ENCODE measurements at places on chromosomes 3 and 15.

DNA sequence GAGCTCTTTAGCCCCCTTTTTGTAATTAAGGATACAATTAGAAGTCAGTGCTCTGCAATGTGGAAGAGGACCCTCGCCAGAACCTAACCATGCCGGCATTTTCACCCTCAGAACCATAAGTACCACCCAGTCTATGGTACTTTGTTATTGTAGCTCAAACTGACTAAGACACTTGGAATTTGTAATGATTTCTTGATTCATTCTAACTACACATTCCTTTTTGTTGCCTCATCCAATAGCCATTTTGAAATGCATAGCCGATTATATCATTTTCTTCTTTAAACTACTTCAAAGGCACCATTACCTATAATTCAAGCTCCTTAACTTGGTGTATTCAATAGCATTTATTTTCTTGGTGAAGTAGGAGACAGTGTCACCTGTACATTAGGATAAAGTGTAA lies 61.4 kb downstream of the GLB1 start:
- DNase-seq: no peak

GRCh38 chr3:53585627-53586026 lies 91.2 kb downstream of the CACNA1D start:
- no peak for DNase-seq

GRCh38 chr3:149245738-149246451 lies 24.3 kb upstream of the CP start:
- no peak for DNase-seq

- no peak for DNase-seq
Observed at GRCh38 chr3:62757045-62757444, 118.2 kb downstream of the CADPS start.

DNA sequence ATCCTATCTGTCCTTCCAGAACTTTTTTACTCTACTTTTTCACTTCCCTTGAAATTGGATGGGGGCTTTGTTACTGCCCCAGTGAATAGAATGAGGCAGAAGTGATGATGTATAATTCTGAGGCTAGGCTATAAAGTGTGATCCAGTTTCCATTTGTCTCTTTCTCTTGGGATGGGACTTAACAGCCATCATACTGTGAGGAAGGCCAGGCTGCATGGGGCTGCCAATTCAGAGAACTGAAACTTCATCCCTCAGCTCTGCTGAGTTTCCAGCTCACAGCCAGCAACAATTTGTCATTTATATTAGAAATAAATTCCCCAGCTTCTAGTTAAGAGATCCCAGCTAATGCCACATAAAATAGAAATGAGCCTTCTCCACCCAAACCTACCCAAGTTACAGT lies 504.0 kb upstream of the TGFBR2 start:
- no peak for DNase-seq

DNA sequence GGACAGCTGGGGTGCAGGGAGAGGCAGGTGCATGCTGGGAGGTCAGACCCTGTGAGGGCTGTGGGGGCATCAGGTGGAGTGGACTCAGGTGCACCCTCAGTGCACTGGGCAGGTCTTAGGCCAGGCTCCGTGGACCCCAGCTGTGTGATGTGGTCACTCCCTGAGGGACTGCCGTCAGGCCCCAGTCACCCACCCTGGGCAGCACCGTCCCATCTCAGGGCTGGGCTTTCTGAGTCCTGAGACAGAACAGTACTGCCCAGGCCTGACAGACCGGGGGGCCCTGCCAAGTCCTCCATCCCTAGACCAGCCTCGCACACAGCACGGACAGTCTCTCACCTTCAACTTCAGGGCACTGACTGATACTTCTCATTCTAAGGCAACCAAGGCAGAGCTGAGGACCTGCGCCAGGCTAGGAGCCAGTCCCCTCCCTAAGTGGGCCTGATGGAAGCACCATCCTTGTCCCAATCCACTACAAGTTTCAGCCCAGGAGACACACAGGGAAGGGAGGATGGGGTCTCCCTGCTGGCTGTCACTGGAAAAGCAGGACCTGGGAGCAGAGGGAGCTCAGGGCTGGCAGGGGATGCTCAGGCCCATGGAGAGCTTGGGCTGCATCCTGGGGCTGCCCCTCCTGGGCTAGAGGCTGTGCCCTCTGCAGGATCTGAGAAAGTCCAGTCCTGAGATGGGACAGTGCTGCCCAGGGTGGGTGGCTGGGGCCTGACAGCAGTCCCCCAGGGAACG lies 86.3 kb downstream of the LMLN start:
- DNase-seq: no peak

GRCh38 chr3:112811917-112812660 lies 34.6 kb downstream of the CD200R1L start:
- DNase-seq: no peak

- no peak for DNase-seq
Observed at GRCh38 chr3:190281308-190282051, 40.8 kb downstream of the CLDN1 start.

DNA sequence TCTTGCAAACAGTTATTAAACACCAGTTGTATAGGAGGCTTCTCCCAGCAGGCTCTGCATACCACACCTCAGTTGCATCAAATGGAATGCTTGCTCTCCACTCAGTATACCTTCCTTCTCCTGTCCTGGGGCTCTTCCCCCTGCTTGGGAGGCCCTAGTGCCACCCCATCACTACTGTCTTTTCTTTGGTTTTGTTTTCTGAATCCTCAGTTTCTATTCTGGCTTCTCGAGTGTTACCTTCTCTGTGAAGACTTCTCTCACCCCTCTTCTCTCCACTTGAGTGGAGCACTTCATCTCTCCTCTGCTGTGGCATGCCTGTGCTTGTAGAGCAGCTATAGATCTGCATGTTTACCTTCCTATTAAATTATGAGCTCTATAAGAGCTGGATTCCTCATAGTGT lies 75.7 kb upstream of the TPRG1 start:
- DNase-seq: no peak

DNA sequence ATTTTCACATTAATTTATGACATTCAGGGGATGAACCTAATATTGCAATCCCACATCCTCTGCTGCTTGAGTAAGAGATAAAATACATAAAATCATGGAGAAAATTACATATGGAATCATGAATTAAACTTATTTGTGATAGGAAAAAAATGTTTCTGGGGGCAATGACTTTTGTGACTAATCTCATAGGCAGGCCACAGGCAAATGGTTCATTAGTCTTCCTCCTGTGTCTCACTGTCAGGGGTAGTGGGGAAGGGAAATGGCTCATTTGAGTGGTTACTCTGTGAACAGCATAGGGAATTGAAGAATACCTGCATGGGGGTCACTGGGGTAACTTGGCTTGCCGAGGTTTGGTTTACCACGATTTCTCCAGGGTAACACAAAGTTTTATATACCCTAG lies 72.0 kb downstream of the TFG start:
- DNase-seq: no peak

- no peak for DNase-seq
Observed at GRCh38 chr15:55530861-55531313, 22.9 kb upstream of the DNAAF4 start.

DNA sequence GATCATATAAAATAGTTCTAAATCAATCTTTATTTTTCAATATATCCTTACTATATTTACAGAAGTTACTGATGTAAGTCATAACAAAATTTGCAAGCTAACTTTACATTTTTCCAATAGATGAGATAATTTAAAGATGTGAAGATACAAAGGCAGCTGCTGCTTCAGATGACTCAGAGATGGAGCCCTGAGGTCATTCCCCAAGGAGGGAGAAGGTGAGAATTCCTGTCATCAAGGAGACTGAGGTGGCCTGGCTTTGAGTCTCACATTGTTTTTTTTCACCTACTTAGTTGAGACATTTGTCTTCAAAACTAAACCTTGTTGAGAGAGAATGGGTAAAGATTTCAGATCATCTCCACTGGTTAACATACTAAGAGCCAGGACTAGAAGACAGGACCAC lies 3.9 kb upstream of the SAMD7 start:
- DNase-seq: no peak

GRCh38 chr3:161852744-161853143 lies 356.1 kb downstream of the OTOL1 start:
- DNase-seq: no peak

DNA sequence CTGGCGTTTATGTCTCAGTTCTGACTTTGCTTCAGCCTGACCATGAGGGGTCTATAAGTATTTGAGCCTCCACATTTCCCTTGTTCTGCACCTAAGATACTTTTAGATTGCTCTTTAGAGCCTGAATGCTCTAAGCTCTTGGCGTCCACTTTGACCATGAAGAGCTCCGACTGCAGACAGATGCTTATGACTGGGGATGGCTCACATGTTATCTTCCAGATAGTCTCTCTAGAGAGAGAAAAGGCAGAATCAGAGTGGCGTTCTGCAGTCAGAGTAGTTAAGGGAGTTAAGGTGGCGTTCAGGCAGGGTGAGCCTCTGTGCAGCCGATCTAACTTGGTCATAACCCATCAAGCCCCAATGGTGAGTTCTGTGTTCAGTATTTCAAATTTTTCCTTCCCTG lies 487.9 kb upstream of the NR2F2 start:
- no peak for DNase-seq

- no peak for DNase-seq
Observed at GRCh38 chr3:50687127-50687751, 12.5 kb downstream of the DOCK3 start.
